ENCODE measurements at places on chromosomes 2 and 18.

DNA sequence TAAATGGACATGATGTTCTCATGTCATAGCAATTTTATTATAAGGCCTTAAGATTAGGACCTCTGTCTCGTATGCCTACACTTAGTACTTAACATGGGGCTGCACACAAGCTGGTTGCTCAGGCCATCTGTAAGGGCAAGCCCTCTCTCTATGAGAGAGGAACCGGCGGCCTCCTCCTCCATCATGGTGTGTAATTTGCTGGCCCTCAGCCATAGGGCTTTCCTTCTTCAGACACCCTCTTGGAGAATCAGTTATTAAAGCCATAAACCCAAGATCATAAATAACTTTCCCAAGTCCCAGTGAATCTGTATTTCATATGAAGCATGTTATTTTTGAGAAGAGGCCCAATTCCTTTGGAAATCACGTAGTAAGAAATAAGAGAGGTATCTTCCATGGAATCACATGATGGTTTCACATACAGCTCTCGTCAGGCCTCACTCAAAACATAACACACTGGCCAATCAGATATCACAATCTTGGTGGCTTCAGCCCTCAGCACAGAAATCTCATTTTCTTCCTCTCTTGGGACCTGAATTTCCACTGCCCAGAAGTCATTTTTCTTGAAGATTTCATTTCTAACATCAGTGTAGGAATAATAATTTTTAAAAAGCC, 92.6 kb downstream of the RDH14 start:
- DNase-seq = no peak

DNA sequence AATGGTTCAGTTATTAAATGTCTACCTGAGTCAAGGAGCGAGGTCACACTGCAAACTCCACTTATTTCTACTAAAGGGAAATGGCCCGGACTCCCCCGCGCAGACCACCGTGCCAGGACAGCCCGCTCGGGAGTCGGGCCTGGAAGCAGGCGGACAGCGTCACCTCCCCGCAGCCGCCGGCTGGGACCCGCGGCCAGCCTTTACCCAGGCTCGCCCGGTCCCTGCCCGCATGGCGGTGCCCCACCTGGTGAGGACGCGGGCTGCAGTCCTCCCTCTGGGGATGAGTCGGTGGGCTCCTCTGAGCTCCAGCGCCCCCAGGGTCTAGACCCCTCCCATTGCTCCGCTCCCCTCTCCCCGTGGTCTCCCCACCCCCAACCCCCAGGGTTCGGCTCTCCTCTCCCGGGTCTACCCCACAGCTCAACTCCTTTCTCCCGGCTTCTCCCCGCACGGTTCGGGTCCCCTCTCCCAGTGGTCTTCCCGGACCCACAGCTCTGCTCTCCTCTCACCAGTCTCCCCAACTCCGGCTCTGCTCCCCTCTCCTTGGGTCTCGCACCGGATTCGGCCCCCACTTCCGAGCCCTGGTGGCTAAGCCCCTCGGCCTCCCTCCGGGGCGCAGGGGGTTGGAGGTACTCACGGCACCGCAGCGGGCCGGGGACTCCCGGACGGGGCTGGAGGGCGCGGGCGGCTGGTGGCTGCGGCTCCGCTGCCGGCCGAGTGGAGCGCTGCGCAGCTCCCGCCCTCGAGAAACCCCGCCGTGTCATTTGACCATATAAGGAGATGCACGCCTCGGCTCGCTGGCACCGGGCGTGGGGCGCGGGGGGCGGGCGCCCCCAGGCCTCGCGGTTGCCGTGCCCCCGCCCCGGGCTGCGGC, at the start of gene FHL2:
FHL2 (minus strand) TSS at position 716 of the 871 bp plus-strand sequence. CDS start 12,535 bp downstream, outside the sequence.
- DNase-seq = no peak

- DNase-seq = no peak
Observed at GRCh38 chr2:28809927-28810326, 707 bp upstream of the SPDYA start.

DNA sequence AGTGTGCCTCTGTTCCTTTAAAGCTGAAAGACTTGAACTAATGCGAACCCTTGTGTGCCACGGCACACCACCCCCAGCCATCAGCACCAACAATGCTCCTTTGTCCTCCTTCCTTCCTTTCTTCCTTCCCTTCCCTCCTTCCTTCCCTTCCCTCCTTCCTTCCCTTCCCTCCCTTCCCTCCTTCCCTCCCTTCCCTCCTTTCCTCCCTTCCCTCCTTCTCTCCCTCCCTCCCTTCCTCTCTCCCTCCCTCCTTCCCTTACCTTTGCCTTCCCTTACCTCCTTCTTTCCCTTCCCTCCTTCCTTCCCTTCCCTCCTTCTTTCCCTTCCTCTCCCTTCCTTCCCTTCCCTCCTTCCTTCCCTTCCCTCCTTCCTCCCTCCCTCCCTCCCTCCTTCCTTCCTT, 208.3 kb upstream of the PXDN start:
- no peak for DNase-seq

GRCh38 chr2:208545403-208546042, 138.9 kb downstream of the PTH2R start:
- DNase-seq = no peak

GRCh38 chr18:50293039-50293438, 5.5 kb upstream of the CXXC1 start:
- DNase-seq = no peak

DNA sequence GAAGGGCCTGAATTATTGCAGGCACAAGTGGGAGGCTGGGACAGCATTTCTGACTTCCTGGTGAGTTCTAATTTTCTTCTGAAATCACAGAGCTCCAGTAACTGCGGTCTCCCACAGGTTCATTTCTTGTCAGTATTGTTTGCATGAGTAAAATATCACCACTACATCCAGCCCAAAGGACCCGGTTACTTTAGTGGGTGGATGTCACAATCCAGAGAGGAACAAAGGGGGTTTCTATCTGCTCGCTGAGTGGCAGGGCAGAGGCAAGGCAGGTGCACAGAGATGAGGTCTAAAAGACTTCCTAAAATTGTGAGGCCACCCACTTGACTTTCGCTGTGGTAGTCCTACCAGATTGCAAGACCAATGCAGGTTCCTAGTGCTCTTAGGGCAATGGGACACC, 800.4 kb upstream of the ID2 start:
- no peak for DNase-seq

GRCh38 chr2:8312221-8312620, 369.6 kb upstream of the ID2 start:
- no peak for DNase-seq

DNA sequence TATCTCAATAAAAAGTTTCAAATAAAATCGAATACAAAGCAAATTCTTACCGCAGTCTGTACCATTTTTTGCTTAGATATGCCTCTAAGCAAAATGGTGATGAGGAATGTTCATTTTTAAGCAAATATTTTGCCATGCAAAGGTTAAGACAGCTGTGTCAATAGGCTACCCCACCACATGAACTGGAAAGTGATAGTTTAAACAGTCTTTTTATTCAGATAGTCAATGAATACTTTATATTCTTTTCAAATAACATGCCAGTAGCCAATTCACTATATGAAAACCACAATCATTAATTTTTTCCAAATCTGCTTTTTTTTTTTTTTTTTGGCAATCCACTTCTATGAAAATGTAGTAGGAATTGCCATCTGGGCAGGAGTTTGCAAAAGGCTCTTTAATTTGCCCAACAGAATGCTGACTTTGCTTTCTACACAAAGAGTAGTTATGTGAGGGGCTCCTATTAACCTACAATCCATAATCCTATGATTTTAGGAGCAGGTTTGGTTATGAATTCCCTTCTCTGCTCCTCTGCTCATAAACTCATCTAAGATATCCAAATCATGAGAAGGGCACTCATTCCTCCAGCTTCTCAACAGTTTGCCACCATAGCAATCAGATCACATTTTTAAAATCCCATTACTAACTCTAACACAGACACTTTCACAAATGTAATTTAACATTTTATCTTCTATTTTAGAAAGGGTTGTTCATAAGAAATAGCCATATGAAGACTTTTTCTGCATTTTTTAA, 69.2 kb downstream of the SLC40A1 start:
- DNase-seq = no peak

- DNase-seq = no peak
Observed at GRCh38 chr18:50190236-50190635, 4.7 kb downstream of the MYO5B start.

GRCh38 chr18:50989711-50990110, 21.9 kb downstream of the ELAC1 start:
- no peak for DNase-seq
